ENCODE measurements at places on chromosomes 5 and 9.

GRCh38 chr5:59380350-59380951 lies 513.1 kb downstream of the PDE4D start:
- peak; percentile 78 for DNase-seq

- no peak for DNase-seq
Observed at GRCh38 chr5:142847898-142848790, 78.0 kb downstream of the ARHGAP26 start.

DNA sequence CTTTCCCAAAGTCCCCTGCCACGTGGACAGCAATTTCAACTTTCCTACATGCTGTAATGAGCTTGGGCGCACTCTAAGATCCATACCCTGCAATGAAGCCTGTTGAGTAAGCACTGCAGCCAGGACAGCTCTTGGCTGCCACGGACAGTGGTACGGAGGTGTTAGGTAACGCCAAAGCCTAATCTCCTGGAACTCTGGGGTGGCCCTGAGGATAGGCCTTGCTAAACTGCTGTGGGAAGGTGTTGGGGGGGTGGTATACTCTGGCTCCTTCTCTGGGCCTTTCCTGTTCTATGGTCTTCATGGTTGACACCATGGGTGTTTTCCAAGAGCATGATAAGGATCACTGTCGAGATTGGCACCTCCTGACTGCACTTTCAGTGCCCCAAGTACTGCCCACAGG lies 66.4 kb upstream of the PITX1 start:
- DNase-seq: no peak

GRCh38 chr5:42366051-42366450 lies 57.2 kb upstream of the GHR start:
- DNase-seq: no peak

DNA sequence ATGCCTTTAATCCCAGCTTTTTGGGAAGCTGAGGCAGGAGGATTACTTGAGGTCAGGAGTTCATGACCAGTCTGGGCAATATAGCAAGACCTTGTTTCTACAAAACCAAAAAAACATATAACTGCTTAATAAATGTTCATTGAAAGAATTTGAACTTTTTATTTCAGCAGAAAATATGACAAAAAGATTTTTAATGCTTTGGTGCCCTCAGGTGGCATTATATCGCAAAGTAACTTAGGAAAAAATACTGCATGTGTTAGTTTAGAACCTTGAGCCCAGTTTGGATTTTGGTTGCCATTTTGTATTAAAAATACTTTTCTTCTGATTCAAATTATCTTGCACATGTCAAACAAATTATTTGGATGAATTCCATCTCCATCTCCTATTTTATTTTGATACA lies 103.2 kb downstream of the GPBP1 start:
- peak; percentile 6 for DNase-seq

GRCh38 chr9:5575000-5575399 lies 53.9 kb upstream of the RIC1 start:
- no peak for DNase-seq

GRCh38 chr5:150746-151145 lies 40.5 kb upstream of the LRRC14B start:
- DNase-seq: peak; percentile 56

- DNase-seq: no peak
Observed at GRCh38 chr5:88831816-88832215, 51.2 kb downstream of the MEF2C start.

DNA sequence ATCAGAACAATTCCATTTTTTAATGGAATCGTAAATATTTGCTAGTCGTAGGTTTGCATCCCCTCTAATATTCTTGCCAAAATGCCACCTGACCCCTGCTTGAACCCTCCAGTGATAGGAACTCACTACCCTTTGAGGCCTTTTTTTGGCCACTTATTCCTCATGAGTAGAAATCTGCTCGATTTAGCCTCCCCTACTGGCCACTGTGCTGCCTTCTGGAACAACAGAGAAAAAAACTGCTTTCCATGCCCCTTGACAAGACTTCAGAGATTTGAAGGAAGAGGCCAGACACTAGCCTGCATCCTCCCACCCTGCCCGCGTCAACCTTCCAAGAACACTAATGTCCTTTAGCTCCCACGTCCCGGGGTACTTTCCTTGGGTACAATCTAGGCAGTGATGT lies 4.1 kb downstream of the CCDC69 start:
- DNase-seq: no peak

- no peak for DNase-seq
Observed at GRCh38 chr9:4986296-4986695, 1.2 kb downstream of the JAK2 start.

DNA sequence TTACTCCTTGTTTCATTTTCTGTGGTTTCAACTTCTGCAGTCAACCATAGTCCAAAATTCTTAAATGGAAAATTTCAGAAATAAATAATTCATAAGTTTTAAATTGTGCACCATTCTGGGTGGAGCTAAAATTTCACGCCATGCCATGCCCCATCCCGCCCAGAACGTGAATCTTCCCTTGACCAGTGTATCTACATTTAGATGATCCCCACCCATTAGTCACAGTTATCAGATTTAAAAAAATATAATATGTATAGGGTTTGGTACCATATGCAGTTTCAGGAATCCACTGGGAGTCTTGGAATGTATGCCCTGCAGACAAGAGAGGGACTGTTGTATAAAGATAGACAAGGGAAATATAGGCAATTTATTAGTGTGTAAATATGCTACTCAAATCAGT lies 759.7 kb upstream of the ZNF608 start:
- no peak for DNase-seq

DNA sequence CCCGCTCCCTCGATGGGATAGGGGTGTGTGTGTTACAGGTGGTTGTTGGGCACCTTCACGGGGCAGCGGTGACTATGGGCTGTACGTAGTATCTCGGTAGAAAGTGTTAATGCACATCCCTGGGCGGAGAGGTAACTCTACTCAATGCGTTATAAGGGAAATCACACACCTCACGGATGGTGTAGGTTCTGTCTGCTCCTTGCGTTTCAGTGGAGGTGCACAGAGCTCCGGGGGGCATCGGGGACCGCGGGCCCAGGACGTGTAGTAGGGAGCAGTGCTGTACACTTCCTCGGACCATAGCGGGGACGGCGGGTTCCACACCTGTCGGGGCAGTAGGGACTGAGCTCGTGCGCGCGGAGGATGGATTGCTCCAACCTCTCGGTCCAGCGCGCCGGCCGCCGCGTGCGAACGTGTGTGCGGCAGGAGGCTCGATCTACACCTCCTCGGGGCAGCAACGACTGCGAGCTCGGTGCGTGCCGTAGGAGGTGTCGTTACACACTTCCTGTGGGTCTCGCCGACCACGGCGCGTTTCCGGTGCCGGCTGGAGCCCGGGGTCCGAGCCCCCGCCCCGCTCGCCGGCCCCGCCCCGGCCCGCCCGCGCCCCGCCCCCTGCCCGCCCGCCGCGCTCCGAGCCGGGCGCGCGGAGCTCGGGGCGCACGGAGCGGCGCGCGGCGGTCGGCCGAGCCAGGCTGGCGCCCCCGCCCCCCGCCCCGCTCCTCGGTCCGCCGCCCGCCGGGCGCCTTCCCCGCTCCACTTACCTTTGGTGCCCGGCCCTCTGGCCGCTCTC lies at the start of gene KIAA1958:
TSS of gene KIAA1958 (plus strand) at position 607 of the 787 bp plus-strand sequence. CDS start 87,254 bp downstream, outside the sequence.
- DNase-seq: peak; percentile 47

- no peak for DNase-seq
Observed at GRCh38 chr5:14696057-14696456, 31.5 kb downstream of the OTULIN start.

DNA sequence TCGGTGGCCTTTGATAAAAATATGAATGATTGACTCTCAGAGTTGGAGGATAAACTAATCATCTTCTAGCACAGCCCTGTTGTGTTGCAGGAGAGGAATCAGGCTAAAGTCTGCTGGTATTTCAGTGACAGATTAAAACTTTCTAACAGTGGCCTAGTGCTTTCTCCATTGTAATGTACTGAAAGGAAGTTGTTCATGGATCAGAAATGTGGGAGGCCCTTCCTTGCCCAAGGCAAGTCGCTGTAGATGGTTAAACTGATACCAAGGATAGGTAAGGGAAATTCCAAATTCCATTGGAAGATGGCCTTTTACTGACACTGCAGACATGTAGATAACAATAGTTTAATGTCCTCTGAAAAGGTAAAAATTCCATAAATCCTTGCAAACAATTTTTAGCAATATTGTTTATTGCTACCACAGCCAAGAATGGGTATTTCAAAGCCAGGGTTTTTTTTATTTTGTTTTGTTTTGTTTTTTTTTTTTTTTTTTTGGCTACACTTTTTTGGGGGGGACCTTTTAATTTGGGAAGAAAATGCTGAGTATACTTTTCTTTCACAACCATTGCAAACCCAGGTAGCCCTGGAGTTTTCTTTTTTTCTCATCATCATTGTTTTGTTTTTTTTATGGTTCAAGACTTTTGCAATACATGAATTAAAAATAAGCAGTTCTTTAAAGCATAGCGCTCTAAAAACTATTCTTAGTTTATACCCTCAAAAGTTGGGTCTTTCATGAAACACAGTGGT lies 35.5 kb downstream of the WDR36 start:
- no peak for DNase-seq

DNA sequence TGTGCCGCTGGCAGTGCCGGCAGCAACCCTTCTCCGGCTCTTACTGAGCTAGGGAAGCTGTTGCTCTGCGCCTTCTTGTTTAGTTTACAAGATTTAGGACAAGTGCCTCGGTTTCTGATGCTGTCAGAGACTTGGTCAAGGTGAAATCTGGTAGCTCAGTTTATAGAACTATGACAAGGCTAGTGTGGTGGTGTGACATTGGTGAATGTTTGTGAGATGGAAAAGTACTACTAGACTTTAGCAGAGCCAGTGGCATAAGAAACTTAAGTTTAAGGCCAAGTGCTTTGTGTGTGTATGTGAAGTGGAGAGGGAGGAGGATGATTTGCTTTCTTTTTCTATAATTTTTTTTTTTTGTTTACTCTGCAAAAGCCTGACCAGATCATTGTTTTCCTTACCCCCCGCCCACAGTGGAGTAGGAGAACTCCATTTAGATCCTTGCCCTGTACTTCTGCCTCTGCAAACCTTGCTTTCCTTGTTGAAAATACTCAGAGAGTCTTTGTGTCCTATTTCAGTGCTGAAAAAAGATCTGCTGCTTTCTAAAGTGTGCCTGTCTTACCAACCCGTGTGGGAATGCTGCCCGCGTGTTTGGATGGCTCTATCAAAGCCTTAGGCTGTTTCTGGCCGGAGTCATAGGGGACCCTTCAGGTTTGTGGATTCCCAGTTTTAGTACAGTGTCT lies 75.9 kb downstream of the TRIO start:
- DNase-seq: no peak

DNA sequence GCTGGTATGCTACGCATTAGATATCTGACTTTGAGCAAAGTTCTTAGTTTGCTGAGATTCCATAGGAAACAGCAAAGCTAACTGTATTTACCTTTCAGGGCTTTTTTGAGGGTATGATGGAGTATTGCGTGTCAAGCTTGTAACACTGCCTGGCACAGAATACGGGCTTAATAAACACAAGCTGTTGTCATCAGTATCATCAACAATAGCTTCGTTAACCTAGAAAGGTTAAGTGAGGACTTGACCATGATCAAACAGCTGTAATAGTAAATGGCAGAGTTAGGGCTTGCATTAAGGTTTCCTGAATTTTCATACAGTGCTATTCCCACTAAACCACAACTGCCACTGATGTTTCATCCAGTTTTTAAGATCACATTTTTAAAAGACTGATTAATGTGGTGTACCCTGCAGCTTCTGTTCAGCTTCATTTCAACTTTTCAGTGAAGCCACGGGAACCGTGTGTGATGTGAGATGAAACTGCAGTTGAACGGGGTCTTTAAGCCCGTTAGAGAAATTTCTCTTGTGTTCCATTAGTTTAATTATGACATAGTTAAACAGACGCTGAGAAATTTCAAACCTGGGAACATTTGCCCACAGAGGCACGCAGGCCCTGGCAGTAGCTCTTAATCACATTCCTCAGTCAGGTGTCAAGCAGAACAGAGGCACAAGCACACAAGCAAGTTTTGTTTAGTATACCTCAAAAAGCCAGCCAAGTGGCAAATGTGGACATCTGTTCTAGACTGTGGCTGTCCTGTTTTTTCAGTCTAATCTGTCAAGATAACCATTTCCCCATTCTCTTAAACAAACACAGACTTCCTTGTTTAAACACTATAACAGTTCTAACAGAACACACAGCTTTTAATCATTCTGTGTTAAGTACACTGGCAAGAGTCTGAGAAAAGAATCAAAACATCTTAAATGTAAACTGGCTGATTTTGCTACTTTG lies 147.1 kb downstream of the ZNF608 start:
- peak; percentile 82 for DNase-seq

DNA sequence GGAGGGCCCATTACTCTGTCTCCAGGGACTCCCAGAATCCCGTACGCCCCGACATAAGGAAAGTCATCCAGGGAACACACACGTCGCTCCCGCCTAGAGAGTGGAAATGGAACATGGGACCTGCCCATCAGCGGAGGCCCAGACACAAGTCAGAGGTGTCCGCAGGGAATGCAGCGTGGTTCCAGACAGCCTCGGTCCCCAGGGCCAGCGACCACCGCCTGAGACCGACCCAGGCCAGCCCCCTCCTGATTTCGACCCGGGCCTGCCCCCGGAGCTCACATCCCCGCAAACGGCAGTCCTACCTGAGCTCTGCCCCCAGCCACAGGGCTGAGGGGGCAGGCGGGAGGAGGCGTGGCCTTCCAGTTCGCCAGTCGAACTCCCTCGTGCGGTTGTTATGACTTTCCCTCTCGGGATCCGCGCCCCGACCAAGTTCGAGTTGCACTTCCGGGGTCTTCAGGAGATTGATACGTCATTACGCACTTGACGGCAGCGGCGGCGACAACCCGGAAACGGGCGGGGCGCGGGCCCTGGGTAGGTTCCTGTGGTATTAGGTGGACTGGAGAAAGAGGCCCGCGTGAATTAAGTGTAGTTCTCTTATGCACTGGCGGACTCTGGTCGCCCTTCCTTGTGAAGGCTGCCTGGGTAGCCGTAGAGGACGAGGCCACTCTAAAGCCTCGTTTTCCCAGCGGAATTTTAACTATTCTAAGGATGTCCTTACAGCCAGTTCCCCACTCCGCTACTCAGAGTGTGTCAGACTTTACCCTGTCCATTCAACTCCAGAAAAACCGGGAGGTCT lies 370.0 kb upstream of the POU5F2 start:
- DNase-seq: peak; percentile 89

DNA sequence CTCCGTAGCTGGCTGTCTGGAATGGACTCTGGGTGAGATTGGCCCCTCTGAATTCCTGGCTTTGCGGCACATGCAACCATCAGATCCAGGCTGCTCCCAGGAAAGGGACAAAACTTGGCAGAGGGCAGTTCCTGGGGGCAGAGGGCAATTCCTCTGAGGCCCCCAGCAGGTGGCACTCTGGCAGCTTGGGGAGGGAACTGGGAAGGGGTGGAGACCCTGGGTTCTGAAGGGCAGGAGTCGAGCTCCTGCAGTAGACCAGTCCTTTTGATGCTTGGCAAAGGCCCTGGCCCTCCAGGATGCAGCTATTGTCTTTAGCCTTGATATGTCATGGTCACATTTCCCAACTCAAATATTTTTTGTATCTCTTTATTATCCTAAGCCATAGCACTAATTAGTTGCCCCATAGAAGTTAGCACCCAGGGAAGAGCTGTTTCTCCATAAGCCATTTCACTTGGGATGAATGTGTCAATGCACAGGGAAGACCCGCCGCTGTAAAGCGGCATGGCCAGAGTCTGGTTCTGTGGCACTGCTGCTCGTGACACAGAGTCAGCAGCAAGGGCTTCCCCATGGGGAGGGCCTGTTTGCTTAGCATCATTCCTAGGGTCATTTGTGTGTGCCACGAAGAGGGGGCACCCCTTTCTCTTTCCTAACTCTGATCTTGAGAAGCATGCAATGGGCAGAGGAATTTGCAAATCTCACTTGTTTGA lies 51.2 kb upstream of the CDK20 start:
- DNase-seq: no peak
